Transverse colon (tissue), 4 donors: ENCODE measurements at places on chromosomes 3 and 15. TPM values are rescaled to one million over a fixed set of nuclear protein-coding genes. Genes with fewer than 3 reads are reported as not detected.

GRCh38 chr15:36921484-36922091 lies 178.8 kb downstream of the MEIS2 start:
- peaks cover 8% of the 10 kb centered on the region for H3K4me1 ChIP-seq
- no peak for DNase-seq
- no peak overlapping the region for H3K4me3 ChIP-seq
- no peak overlapping the region for H3K27ac ChIP-seq

Gene STAB1
- total RNA-seq: 71.3 TPM

DNA sequence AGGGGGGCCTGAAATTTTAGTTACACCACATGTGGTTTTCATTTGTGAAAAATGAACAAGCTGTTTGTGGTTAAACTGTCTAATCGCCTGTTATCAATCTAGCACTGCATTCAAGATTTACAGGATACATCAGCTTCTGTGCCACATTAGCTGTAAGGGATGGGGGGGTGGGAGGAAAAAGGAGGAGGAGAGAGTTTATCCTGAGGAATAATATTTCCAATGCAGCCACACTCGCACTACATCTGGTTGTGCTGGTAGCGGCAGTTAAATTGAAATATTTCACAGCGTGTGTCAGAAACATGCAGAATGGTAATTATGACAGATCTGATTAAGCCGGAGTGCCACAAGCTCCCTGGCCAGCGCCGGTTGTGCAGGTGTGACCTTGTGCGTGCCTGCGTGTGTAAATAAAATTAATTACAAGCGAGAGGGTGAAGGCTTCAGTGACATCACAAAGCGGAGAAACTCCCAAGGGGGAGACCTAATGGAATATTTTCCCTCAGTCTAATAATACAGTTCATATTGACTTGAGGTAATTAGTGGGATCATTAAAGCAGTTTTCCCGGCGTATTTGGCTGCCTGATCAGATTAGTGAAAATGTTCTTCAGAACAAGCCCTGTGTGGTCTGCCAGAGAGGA lies 55.5 kb downstream of the SATB1 start:
- H3K27me3 ChIP-seq: no peaks in the 10 kb centered on the region
- peaks cover 2% of the 10 kb centered on the region for H3K36me3 ChIP-seq
- no peak overlapping the region for H3K4me3 ChIP-seq

GRCh38 chr3:134145183-134145582 lies 105.5 kb downstream of the RYK start:
- no peak overlapping the region for H3K4me3 ChIP-seq

DNA sequence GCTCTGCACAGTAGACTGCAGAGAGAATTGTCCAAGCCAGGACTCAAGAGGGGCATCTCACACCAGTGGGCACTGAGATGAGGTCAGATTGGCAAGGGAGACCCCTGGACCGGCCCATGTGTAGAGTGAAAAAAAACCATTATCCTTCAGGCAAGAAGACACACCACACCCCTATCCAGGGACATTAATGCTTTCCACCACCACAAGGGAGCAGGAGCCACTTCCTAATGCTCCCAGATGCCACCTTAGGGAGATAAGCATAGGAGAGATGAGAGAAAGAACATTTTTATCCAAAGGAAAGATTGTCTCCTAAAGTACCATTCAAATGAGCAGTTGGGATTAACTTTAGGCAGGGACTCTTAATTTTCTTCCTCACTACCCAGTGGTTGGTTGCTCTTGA lies 109.6 kb upstream of the PTX3 start:
- H3K27ac ChIP-seq: no peak overlapping the region
- no peaks in the 10 kb centered on the region for H3K27me3 ChIP-seq
- H3K4me1 ChIP-seq: no peaks in the 10 kb centered on the region
- DNase-seq: no peak

- no peak overlapping the region for H3K4me3 ChIP-seq
- no peaks in the 10 kb centered on the region for H3K27me3 ChIP-seq
- no peaks in the 10 kb centered on the region for H3K4me1 ChIP-seq
- no peak overlapping the region for H3K27ac ChIP-seq
- no peaks in the 10 kb centered on the region for H3K36me3 ChIP-seq
Observed at GRCh38 chr3:157786618-157787017, 283.4 kb upstream of the VEPH1 start.

- no peak overlapping the region for H3K27ac ChIP-seq
- H3K27me3 ChIP-seq: no peaks in the 10 kb centered on the region
- H3K4me3 ChIP-seq: no peak overlapping the region
- H3K36me3 ChIP-seq: no peaks in the 10 kb centered on the region
- no peaks in the 10 kb centered on the region for H3K4me1 ChIP-seq
Observed at GRCh38 chr3:170680593-170680992, 94.7 kb upstream of the SLC7A14 start.
